Stimulated activated CD4-positive, alpha-beta T cell treated with anti-CD3 and anti-CD28 coated beads, Interleukin-4, amount 100 ng/mL, for 1 hour (primary cell): ENCODE measurements at places on chromosomes 4 and X.

- no peak for DNase-seq
These were observed 305.5 kb upstream of the EMCN start for GRCh38 chr4:100823066-100823992.

- DNase-seq = no peak
These were observed 313 bp upstream of the BLOC1S4 start for GRCh38 chr4:6715704-6716017.

DNA sequence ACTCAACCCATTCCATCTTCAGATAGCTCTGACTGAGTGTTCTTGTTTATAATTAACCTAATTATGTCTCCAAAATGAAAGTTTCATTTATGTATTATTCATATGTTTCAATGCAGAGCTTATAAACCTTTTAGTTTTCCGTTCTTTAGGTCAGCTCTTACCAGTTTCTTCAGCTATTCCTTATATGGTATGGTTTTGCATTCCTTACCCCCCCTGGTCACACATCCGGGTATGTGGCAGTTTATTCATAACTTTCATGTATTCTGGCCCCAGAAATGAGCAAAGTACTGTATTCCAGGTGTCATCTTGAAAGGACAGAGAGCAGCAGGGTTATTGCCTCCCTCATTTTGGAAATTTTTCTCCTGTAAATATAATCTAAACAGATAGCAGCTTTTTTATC is 16.8 kb upstream of the IGSF1 start:
- DNase-seq = no peak

GRCh38 chr4:64756016-64756415 is 346.8 kb upstream of the TECRL start:
- DNase-seq = no peak

DNA sequence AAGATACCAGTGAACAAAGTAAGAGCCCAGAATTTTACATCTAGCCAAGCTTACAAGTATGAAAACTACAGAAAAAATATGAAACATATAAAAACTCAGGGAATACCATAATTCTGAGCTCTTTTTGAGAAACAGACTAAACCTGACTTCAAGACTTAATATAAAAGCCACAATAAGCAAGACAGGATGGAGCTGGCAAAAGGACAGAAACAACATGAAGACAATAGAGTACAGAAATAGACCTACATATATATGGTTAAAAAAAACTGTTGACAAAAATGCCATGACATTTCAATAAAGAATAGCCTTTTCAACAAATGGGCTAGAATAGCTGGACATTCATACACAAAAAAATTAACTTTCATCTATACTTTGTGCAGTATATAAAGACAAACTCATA is 49.4 kb downstream of the UBA6 start:
- DNase-seq = no peak

- DNase-seq = no peak
These were observed 944.7 kb upstream of the NDST4 start for GRCh38 chr4:116058129-116058528.
